ENCODE measurements at places on chromosomes 13 and 19. TPM values are rescaled to one million over a fixed set of nuclear protein-coding genes. Genes with fewer than 3 reads are reported as not detected.

Gene SLC44A2
- 73.4 TPM for polyA plus RNA-seq

Gene NLRP4
- polyA plus RNA-seq = not detected

Gene ZFR2
- not detected for polyA plus RNA-seq

Gene GRK1
- not detected for polyA plus RNA-seq

Gene CLDND2
- polyA plus RNA-seq = not detected

Gene ZNF418
- polyA plus RNA-seq = 1.7 TPM

Gene CAMSAP3
- polyA plus RNA-seq = 0.04 TPM

Gene ZNF709
- 0.58 TPM for polyA plus RNA-seq

Gene TEX101
- polyA plus RNA-seq = not detected

Gene OR4F17
- not detected for polyA plus RNA-seq

Gene ZNF550
- polyA plus RNA-seq = 5.0 TPM

Gene ENOX1
- 0.38 TPM for polyA plus RNA-seq

Gene CFD
- 142 TPM for polyA plus RNA-seq

Gene JAK3
- 0.35 TPM for polyA plus RNA-seq

Gene DNAJC3
- polyA plus RNA-seq = 7.9 TPM

Gene CCDC9
- polyA plus RNA-seq = 24.0 TPM

Gene TNFSF13B
- 0.23 TPM for polyA plus RNA-seq

Gene PIBF1
- polyA plus RNA-seq = 5.4 TPM

Gene MAB21L1
- 0.34 TPM for polyA plus RNA-seq

Gene EPS8L1
- polyA plus RNA-seq = 1.9 TPM

Gene JUND
- 38.9 TPM for polyA plus RNA-seq

Gene COX7A1
- 717 TPM for polyA plus RNA-seq

Gene DLL3
- 0.03 TPM for polyA plus RNA-seq

Gene SMAD9
- polyA plus RNA-seq = 0.51 TPM

Gene PLIN5
- 22.8 TPM for polyA plus RNA-seq

Gene SIGLEC8
- not detected for polyA plus RNA-seq

Gene YJEFN3
- 2.9 TPM for polyA plus RNA-seq

Gene ZNF431
- polyA plus RNA-seq = 17.0 TPM

Gene ZNF17
- 4.4 TPM for polyA plus RNA-seq

Gene THAP8
- polyA plus RNA-seq = 3.6 TPM

Gene MATK
- 0.16 TPM for polyA plus RNA-seq

Gene CLIP3
- polyA plus RNA-seq = 0.51 TPM

Gene PCDH17
- 0.35 TPM for polyA plus RNA-seq

Gene RASGRP4
- 0.25 TPM for polyA plus RNA-seq

Gene TMEM145
- 0.57 TPM for polyA plus RNA-seq

Gene FFAR3
- 0.04 TPM for polyA plus RNA-seq

Gene THSD8
- polyA plus RNA-seq = 1.9 TPM

Gene KLK2
- polyA plus RNA-seq = not detected

Measured in psoas muscle (tissue), 8 donors.